NCI-H146 (cell line): ENCODE measurements at places on chromosomes 5 and 9.
A peak's percentile ranks its signal among the peaks of the same experiment; 100 is the strongest.

DNA sequence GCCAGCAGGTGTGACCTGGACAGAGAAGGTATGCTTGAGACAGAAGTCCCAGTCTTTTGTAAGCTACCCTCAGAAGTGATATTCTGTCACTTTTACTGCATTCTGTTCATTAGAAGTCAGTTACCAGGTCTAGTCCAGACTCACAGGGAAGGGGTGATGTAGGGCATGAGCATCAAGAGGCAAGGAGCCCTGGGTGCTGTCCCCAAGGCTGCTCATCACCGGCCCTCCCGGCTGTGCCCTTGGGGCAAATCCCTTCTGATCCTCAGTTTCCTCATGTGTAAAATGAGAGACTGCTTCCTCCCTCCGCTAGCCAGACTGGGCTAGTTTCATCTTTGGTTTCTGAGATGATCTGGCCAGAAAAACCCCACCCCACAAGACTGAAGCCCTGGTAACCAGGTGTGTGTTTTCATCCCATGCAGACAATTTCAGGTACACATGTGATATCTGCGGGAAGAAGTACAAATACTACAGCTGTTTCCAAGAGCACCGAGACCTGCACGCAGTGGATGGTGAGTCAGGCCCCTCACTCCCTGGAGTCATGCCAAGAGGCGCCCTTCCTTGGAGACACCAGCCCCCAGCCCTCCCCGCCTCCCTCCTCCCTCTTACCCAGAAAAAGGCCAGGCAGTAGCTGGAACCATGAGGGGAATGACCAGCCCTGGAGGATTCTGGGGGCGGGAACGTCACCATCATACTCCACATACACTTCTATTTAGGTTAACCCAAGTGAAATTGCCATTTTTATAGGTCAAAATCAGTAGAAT is 71.0 kb downstream of the AMBP start:
- no peak for DNase-seq

DNA sequence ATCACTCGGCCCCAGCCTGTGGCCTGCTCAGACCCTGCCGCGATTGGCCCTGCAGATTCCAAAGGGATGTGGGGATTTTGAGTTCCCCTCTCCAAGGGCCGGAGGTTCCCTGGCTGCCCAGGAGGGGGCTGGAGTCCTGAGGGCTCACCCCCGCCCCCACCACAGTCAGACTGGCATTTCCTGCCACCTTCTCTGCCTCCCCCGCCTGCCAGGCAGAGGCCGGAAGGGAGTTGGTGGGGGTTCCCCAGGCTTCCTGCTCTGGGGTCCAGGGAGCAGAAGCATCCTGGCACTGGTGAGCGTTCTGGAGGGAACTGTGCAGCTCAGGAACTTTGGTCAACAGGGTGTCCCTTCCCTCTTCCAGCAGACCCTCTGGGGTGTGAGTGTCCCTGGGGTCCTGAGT is 70.6 kb downstream of the RXRA start:
- no peak for DNase-seq

DNA sequence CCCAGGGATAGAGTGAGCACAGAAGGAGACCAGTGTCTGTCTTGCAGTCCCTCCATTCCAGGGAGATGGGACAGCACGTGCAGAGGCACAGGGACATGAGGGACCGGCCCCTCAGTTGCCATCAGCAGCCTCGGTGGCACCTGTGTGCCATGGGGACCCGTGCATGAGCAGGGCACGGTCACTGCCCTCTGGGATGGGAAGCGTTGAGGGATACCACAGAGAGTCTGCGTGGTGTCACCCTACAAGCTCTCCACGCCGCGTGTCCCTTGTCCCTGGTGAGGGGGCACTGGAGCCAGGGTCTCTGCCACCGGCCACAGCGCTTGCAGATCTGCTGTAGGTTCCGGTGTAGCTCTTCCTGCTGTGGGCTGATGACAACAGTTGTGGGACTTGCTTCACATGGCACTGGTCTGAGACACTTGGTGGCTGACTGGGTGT is 108.1 kb downstream of the CACNA1B start:
- DNase-seq, result no peak

GRCh38 chr9:82555431-82556051 is 507.4 kb downstream of the RASEF start:
- DNase-seq, result no peak

GRCh38 chr5:73952872-73953271 is 326.9 kb downstream of the ARHGEF28 start:
- no peak for DNase-seq

DNA sequence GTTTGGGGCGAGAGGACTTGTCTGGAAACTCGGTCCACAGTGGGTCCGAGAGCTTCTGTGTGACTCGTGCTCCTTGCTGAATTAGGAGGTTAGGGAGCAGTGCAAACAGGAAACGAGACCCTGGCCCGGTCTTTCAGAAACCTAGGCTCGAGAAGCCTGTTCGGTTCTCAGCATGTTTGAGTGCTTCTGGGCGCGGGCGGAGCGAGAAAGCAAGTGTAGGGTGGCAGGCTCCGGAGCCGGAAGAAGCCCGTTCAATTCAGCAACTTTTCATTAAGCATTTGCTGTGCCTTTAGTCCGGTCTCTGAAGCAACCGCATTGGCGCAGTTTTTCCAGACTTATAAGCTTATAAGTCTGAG is 547 bp downstream of the CLTA start:
- peak; percentile 48 for DNase-seq

DNA sequence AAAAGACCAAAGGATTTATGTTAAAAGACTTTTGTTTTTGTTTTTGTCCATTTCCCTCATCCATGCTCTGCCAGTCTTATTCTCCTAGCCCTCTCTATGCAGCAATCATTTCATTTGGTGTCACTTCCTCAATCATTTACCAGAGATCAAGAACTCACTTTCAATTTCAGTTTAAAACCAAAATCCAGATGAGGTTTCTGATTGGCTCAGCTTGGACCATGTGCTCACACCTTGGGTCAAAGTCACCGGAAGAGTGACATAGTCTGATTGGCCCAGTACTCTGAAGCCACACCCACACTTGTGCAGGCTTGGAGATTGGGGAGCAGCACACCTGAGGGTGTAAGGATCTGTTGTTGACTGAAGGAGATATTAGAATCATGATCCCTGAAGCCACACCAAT is 79.6 kb downstream of the TLR4 start:
- no peak for DNase-seq

GRCh38 chr5:126846744-126847455 is 70.0 kb downstream of the LMNB1 start:
- no peak for DNase-seq

- no peak for DNase-seq
Measured at GRCh38 chr5:51651889-51652288, 268.6 kb downstream of the ISL1 start.

GRCh38 chr9:72564479-72565281 is 43.3 kb downstream of the TMC1 start:
- no peak for DNase-seq

DNA sequence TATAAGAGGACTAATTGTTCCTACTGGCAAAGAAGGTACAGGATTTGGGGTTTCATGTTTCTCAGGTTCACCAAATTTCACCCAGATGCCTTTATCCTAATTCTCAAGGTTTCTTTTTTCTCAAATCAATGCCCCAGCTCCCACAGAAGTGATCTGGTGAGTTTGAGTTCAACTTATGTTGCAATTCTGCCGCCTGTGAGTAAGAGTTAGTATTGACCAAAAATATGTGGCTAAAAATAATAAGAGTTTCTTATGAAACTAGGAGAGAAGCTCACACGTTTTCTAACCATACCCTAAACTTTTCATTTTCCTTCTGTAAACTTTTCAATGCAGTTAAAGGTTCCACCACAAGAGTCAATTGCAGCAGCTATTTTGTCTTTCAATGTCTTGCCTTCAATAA is 15.1 kb downstream of the SLCO6A1 start:
- DNase-seq, result no peak

DNA sequence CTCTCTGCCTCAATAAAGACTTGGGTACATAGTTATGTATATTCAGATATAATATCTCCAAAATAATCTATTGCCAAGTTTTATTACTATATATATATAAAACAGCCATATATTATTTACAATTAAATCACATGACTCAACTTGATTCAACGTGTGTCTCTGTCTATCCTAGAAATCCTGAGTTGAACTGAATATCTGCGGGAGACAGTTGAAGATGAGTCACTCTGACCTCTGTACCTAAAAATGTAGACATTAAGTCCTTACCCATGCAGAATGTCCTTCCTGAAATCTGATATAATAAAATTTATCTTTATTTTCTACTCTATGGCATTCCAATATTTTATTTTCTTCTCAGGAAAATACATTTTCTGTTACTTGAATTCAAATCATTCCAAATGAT is 218.2 kb upstream of the PRDM9 start:
- no peak for DNase-seq

GRCh38 chr9:19298436-19299000 is 68.0 kb downstream of the DENND4C start:
- DNase-seq, result no peak

GRCh38 chr9:137095664-137096517 is 9.1 kb downstream of the MAN1B1 start:
- DNase-seq, result no peak

GRCh38 chr9:6852243-6852963 is 94.6 kb downstream of the KDM4C start:
- DNase-seq, result no peak

GRCh38 chr9:27747450-27747849 is 174.2 kb upstream of the C9orf72 start:
- DNase-seq, result no peak

DNA sequence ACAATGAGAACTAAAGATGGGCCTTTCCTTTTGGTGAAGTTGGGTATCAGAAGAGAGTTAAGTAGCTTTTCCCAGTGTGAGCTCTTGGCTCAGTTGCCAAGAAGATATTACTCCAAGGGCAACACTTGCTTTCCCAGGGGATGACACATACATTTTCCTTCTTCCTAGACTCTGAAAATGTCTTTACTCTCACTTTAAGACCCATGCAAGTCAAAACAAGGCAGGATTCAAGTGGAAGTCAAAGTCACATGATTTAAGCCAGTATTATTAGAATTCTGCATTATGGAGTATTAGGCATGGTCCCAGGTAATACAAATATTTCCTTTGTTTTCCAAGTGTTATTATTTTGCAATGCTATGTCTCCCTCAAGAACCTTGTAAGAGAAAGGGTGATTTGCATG is 175.1 kb downstream of the PPP2R2B start:
- DNase-seq, result no peak

DNA sequence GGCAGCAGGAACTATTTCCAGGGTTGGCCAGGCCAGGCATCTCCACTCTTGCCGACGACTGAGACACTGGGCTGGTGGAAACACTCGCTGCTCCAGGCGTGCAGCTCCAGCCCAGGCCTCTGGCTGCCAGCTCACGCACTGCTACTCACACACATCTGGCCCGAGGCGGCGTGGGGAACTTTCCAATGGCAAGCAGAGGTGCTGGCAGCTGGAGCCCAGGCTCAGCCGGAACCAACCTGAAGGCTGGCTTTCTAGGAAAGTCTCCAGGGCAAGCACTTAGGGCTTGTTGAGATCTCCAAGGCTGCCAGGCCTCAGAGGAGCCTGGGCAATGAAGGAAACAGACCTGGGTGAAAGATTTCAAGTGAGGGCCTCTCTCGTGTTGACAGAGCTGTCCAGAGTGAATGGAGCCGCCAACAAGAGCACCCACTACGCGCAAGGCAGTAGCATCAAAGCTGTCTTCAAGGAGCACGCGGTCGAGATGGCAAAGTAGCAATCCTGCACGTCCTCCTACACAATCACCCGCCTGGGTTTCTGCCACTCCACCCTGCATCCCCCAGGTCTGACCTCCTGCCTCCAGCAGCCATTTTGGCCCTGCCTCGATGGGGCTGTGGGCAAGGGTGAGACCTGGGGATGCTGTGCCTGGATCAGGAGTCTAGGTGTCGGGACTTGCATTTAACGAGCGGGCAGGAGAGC is 14.4 kb downstream of the SH3PXD2B start:
- DNase-seq, result no peak

DNA sequence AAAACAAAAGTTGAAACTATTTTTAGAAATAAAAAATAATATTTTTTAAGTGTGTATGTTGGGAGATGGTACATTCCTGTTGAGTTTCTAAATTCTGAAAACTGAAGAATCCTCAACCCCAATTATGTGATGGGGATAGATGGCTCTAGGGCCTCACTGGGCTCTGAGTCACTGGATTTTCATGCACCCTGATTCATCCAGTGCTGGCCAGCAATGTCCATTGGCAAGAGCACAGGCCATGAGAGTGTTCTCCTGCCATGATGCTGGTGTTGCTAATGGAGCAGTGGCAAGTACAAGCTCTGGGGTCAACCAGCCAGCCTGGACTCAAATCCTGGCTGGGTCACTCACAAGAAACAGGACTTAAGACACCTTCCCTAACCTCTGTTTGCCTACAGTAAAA is 23.3 kb downstream of the SMIM23 start:
- DNase-seq, result no peak

GRCh38 chr9:138049779-138050471 is 172.3 kb downstream of the CACNA1B start:
- no peak for DNase-seq

DNA sequence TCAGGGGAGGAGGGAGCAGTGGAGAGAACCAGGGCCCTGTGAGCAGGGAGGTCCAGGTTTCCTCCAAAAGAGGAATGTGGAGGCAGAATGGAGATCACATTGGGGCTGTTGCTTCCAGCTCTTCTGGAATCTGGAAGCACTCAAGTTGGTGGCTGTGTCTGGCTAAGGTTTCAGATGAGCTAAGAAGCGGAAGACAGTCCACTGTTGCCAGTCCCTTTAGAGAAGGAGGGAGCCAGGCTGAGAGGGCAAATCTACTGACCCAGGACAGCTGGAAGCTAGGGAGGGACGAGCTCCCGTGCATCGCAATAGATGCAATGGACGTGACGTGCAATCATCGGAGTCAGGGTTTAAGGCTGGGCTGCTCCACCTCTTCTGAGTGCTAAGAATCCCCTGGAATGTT is 71.2 kb downstream of the TENT4A start:
- DNase-seq, result no peak

GRCh38 chr9:88833946-88834345 is 157.3 kb upstream of the S1PR3 start:
- no peak for DNase-seq

DNA sequence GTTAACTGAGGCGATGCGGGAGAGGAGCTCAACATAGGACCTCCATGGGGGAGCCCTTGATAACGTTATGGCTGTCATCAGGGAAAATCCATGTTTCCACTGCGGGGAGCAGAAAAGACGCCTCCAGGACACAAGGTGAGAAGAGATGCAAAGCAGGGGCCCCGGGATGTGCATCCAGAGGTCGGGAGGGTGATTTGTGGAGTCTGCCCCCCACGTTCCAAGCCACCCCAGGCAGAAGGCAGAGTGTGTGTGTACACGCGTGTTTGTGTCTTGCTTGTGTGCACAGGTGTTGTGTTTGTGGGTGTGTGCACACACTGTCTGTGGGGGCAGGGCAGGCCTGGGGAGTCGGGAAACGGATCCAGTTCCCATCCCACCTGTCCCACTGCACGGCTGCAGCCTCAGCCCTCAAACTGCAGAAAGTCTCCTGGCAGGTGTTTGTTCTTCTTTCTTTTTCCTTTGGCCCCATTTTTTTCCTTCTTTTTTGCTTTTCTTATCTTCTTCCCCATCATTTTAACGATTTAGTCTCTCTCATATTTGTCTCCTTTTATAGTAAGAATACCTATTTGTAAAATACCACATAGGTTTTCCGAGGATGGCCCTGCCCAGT is 17.4 kb upstream of the PLEKHG4B start:
- DNase-seq, result no peak

DNA sequence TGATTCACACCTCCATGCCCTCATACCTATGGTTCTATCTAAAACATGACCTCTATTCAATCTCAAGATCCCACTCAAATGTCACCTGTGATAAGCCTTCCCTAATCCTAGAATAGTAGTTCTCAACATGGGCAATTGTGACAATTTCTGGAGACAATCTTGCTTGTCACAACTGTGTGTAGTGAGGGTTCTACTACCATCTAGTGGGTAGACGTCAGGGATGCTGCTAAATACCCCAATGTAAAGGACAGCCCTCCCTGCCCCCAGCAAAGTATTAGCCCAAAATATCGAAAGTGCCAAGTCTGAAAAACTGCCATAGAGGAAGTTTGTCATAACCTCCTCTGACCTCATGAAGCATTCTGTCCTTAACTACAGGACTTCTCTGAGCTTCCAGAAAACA is 32.0 kb downstream of the TBCA start:
- DNase-seq, result no peak
